ENCODE measurements at places on chromosomes 4 and X.

DNA sequence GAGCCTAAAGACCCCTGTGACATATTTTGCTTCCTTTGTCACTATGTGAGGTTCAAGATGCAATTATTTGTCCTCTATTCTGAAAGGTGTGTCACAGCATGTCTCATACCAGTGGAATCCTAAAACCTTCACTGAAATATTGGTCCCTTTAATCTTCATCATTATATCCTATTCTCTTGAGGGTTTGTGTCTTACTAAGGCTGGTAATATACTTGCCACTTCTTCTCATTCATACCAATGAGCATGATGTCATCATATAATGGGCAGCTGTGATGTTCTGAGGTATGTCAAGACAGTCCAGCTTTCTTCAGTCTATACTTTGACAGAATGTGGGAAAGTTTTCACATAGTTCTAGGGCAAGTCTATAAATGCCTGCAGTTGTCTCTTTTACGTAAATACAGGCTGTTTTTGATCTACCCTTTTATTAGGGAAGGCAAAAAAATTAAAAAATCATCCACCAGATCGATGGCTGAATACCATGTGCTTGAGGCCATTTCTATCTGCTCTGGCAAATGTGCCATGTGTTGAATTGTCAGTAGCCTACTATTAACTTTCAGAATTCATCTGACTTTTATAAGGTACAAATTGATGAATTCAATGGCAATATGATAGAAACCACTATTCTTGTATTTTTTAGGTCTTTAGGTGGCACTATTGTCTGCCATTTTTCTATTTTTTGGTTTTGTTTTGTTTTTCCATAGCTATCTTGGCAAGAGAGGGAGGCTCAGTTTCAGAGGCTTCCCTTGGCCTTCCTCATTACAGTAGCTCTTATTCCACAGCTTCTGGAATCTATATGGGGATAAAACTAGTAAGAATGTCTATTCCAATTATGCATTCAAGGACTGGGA is 209.0 kb downstream of the PPARGC1A start:
- no peak for DNase-seq

GRCh38 chr4:13483768-13484121 is 395 bp downstream of the RAB28 start:
- no peak for DNase-seq

- DNase-seq: no peak
Measured at GRCh38 chr4:53026233-53026632, 164.1 kb downstream of the RASL11B start.

DNA sequence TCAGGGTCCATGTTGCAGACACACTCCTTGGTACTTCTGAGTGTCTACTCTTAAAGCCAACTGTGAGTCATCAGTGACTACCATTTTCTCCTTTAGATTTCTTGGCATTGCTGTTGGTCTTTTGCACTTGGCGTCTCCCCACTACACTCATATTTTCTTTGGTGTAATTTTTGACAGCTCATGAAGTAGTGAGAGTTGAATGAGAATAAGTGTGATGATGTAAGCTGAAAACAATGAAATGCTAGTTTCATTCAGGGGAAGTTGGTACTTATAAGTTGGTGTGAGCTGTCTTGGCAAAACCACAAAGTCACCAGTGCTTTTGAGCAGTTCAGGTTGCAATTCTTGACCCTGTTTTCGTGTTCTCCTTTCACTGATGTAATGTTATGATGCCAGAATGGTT is 142.9 kb upstream of the ARX start:
- no peak for DNase-seq

GRCh38 chr4:22522706-22523501 is 7.0 kb upstream of the ADGRA3 start:
- no peak for DNase-seq

DNA sequence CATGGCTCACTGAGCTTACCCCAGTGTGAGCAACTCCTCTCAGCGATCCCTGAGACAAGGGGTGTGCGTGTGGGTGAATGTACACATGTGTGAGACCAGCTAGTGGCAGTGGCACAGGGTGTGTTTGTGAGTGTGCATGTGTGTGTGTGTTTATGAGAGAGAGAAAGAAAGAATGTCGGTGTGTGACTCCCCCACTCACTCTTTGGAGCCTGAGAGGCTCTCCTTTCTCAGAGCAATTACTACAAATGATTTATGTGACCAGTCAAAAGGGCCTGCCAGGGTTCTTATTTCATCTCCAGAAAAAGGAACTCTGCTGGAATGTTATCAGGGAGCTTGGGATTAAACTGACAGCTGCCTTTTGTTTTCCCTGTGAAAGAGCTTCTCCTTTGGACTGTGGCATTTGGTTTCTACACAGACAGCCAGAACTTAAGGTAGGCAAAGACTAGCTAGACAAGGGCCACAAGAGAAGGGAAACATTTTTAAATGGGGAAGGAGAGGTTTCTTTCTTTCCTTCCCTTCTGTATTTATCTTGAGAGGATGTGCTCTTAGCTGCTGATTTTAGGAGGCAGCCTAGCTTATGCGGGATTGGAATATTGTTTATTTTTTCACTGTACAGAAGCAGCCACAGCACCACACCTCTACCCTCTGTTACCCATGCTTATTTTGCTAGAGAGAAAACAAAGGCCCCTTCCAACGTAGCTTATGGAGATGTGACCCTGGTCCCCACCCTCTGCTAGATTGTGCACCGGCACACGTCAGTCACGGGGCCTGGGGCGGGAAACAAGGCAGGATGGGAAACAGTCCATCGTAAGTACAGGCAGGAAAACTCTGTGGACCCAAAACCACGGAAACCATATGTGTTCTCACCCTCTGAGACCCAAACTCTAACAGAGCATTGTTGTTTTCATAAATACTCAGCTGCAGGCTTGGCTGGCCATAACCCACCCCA is 143.5 kb downstream of the MGST2 start:
- DNase-seq: no peak

DNA sequence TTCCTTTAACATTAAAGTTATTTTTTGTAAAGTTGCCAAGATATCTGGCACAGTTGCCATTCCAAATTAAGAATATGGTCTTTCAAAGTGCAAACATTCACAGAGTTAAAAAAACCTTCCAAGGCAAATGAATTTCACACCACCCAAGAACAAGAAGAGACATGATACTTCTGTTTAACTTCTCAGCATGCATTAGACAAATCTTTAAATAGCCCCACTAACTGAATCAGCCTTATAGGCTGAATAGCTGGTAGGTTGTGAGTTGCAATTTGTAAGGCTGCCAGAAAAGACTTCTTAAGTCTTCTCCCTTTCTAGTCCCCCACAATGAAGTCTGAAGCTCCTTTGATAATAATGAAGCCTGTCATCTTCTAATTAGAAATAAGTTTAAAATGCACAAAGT is 95.6 kb downstream of the MAPK10 start:
- DNase-seq: no peak

DNA sequence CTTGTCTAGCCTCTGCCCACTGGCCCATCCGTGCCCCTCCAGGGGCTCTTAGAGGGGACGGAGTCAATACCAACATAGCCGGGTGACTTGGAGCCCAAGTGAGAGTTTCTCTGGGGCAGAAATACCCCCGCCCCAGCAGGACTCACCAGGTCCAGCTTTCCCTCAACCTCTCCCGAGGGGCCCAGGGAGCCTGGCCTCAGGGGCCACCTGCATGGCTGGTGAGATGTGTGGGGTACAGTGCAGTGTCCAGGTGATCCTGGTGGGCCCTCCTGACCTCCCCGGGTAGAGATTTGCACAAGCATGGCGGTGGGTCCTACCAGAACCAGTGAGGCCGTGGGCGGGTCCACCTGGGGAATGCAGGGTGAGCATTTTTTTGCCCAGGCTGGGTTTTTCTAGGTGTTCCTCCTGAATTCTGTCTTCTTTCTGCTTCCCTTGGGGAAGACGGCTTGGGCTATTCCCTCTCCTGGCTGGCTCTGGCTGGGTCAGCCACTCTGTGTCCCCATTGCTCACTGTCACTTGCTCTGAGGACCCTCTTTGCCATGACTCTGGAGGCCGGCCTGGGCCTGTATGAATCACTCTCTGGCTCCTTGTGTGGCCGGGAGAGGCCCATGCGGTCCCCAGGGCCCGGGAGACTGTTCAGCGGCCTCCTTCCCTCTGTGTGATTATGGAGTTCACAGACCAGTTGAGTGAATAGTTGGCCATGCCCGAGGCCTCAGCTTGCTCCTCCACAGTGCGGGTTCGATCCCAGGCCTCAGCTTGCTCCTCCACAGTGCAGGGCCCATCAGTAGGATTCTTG is 71.0 kb upstream of the NKX1-1 start:
- no peak for DNase-seq

DNA sequence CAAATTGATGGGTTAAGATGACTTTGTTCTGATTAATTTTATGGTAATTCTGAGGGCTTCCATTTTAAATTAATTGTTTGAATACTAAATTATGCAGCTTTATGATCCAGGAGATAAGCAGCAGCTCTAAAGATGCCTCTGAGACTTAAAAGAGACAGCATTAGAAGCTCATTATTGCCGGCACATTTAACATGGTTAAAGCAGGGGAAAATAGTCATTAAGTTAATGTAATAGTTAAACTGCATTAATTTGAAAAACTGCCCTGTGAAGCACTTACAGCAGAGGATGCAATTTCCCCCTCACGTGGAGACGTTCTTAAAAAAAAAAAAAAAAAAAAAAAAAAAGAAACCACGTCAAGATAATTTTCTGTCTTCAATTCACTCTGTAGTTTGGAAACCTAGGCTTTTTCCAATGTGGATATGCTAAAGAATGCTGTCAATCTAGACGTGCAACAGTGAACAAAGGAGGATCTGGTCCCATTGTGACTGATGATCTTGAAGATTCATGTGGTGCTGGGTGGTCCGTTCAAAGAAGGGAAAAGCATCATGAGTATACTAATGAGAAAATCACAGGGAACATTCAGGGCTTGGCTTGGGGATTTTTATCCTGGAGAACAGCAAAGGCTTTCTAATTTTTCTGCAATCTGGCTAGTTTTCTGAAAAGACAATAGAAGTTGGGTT is 440.6 kb upstream of the HS3ST1 start:
- DNase-seq: no peak

GRCh38 chr4:1385373-1386340 is 20.6 kb downstream of the NKX1-1 start:
- no peak for DNase-seq

- no peak for DNase-seq
Measured at GRCh38 chrX:13638826-13639225, 14.1 kb upstream of the TCEANC start.

GRCh38 chrX:113980953-113981352 is 602.9 kb upstream of the HTR2C start:
- DNase-seq: no peak

GRCh38 chr4:77805840-77806239 is 13.3 kb downstream of the CNOT6L start:
- no peak for DNase-seq

- DNase-seq: no peak
Measured at GRCh38 chrX:69050051-69050765, 115.0 kb downstream of the PJA1 start.

DNA sequence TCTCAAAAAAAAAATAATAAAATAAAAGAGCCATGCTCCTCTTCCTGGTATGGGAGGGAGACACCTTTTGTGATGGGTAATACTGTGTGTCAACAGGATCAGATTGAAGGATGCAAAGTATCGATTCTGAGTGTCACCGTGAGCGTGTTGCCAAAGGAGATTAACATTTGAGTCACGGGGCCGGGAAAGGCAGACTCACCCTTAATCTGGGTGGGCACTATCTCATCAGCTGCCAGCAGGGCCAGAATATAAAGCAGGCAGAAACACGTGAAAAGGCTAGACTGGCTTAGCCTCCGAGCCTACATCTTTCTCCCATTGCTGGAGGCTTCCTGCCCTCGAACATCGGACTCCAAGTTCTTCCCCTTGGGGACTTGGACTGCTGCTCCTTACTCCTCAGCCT is 95.4 kb downstream of the SHOX start:
- no peak for DNase-seq

DNA sequence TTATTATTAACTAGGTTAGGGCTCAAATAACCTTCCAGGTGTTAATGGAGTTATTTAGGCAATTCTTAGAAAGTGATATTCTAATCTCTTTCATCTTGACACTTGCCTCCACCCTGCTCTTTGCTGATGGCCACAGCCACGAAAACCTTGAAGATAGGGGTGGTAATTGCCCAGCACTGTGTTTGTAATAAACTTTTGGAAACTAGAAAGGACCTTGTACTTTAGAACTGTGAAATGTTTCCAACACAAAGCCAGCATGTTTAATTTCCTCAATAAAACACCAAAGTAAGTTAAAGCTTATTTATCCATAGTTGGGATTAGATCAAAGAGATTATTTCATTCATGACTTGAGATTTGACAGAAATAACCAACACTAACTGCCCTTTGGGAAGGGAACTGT is 78.3 kb downstream of the MAOA start:
- DNase-seq: no peak

DNA sequence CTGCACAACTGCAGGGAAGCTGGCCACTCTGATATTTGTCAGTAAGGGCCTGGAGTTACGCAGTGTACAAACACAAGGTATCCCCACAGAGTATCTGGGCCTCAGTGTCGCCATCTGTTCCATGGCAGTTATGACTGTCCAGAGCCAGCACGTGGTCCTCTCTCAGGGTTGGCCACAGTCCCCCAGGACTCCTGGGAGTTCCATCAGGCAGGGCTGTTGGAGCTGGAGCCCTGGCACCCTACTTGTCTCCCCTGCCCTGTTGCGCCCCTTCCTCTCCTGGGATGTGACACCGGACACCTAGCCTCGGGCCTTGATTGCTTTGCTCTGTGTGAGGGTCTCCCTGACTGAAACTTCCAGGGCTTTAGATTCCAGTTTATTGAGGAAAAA is 8.4 kb downstream of the HTRA3 start:
- DNase-seq: no peak

GRCh38 chrX:16060252-16060651 is 63.1 kb upstream of the GRPR start:
- no peak for DNase-seq

- DNase-seq: no peak
Measured at GRCh38 chrX:101484135-101484534, 1.1 kb upstream of the ARMCX4 start.

DNA sequence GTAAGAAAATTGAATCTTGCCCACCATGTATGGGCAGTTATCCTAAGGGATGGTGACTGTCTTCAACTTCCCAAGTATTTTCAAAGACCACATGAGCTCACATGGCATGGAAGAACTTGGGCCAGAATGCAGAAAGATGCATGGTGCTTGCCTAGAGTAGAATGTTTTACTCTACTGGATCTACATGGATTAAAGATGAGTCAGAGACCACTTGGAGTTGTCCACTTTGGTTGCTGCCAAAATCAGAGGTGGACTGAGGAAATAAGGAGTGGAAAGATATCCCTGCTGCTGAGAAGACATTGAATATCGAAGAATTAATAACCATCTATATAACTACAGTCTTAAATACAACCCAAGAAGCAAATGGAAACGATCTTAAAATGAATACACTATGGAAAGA is 498.1 kb downstream of the NLGN4X start:
- DNase-seq: no peak

- no peak for DNase-seq
Measured at GRCh38 chrX:110022599-110023448, 19.9 kb downstream of the TMEM164 start.

Data from T follicular helper cell (primary cell).